Left lobe of liver (tissue), 2 donors: ENCODE measurements at places on chromosomes 7 and 10.

GRCh38 chr10:71205468-71205867 is 6.9 kb upstream of the UNC5B start:
- no peak for DNase-seq

DNA sequence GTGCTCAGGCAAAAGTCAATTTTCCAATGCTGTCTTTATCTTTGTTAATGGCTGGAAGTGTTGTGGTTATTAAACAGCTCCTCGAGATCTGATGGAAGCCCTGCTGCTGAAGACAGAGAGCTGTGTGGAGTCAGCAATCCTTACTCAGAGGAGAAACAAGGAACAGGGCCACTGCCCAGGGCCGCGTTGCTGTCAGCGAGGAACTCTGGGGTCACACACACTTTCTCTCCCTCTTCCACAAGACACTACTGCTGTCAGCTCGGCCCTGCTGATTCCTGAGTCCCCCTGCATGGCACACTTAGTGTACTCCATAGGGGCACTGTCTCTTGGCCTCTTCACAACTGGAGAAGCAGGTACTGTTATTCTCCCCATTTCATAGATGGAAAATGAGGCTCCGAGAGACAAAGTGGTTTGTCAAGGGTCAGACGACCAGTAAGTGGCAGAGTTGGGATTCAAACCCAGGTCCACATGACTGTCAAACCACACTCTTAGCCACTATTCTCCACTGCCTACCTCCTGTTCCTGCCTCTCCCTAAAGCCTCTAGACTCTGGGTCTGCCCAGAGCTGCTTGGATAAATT is 29.3 kb upstream of the PDCD4 start:
- no peak for DNase-seq

GRCh38 chr7:100509231-100509630 is 25.5 kb downstream of the NYAP1 start:
- no peak for DNase-seq

DNA sequence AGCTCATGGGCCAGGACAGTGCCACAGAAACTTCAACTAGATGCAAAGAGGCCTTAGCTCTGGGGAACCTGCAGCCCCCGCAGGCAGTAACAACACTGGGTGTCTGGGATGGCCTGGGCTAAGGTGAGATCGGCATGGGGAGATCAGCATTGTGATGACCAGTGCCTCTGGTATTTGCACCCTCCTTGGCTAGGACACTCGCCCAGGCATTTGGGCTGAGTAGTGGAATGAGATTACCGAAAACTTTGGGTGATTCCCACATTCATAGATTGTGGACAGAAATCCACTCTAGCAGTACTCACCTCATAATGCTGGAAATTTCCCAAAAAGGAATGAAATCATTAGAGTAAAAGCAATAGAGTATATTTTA is 70.6 kb upstream of the ZMIZ2 start:
- DNase-seq: no peak

DNA sequence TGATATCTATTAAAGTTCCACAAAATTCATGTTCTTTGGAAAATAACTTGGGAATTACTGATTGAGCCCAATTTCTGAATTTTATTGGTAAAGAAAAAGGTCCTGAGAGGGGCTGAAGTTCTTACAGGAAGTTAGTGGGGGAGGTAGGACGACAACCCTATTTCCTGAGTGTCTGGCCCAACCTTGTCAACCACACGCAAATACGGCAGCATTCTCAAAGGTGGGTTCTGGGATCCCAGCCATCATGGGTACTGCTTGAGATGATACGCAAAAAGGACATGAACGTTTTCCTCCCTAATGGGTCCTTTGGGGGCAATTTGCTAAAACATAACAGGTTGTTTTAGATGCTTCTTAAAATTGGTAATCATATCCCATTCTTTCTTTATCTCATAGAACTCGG is 2.7 kb upstream of the PDCD4 start:
- no peak for DNase-seq

DNA sequence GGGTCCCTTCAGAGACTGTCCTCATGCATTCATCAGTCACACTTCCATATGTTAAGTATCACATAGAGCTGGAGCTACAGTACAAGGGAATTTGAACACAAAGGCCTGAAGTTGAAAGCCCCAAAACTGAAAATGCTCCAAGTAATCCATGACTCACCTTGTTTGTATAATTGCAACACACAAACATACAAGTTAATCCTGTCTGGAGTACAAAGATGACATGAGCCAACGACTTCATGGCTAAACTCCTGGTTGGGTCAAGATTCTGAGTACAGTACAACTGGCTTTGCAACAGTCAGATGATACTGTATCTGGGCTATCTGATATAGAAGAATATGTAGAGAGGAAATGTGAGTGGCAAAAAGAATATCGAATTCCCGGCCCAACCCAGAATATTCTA is 73.1 kb upstream of the AASS start:
- no peak for DNase-seq
